ENCODE measurements at places on chromosomes 5 and 9.
A peak's percentile ranks its signal among the peaks of the same experiment; 100 is the strongest.

GRCh38 chr9:96486386-96487028 is 36.5 kb downstream of the HABP4 start:
- DNase-seq = peak; percentile 40
- H3K4me3 ChIP-seq = no peak overlapping the region
- no peaks in the 10 kb centered on the region for H3K36me3 ChIP-seq
- no peaks in the 10 kb centered on the region for H3K27me3 ChIP-seq
- no peak overlapping the region for H3K27ac ChIP-seq
- H3K4me1 ChIP-seq = peaks cover 14% of the 10 kb centered on the region

GRCh38 chr9:126215486-126215885 is 111.1 kb upstream of the MVB12B start:
- no peaks in the 10 kb centered on the region for H3K4me1 ChIP-seq
- no peaks in the 10 kb centered on the region for H3K27me3 ChIP-seq
- DNase-seq = no peak
- no peak overlapping the region for H3K4me3 ChIP-seq
- no peaks in the 10 kb centered on the region for H3K36me3 ChIP-seq

DNA sequence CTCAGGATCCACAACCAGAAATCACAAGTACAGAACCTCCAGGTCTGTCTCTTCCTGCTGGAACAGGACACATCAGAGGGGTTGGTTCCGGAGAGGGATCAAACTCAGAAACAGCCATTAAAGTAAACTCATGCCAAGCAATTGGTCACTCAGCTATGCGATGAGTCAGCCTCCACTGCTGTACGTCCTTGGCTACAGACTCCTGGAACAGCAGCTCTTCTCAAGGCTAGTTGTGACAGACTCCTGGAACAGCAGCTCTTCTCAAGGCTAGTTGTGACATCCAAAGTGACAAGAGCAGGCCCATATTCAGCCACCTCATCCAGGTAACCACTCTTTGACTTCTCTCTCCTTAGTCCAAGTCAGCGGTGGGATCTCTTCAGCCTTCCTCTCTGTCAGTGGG is at the start of gene SPINK13:
Gene SPINK13 (plus strand): TSS at position 229 of the 400 bp plus-strand sequence. CDS start 1,279 bp downstream, outside the sequence.
- no peak within 1 kb of the TSS for H3K4me3 ChIP-seq
- H3K4me1 ChIP-seq = no peaks in the 10 kb centered on the region
- no peaks in the 10 kb centered on the region for H3K36me3 ChIP-seq
- peak; percentile 24 for DNase-seq
- H3K27me3 ChIP-seq = no peaks in the 10 kb centered on the region
- no peak within 1 kb of the TSS for H3K27ac ChIP-seq

DNA sequence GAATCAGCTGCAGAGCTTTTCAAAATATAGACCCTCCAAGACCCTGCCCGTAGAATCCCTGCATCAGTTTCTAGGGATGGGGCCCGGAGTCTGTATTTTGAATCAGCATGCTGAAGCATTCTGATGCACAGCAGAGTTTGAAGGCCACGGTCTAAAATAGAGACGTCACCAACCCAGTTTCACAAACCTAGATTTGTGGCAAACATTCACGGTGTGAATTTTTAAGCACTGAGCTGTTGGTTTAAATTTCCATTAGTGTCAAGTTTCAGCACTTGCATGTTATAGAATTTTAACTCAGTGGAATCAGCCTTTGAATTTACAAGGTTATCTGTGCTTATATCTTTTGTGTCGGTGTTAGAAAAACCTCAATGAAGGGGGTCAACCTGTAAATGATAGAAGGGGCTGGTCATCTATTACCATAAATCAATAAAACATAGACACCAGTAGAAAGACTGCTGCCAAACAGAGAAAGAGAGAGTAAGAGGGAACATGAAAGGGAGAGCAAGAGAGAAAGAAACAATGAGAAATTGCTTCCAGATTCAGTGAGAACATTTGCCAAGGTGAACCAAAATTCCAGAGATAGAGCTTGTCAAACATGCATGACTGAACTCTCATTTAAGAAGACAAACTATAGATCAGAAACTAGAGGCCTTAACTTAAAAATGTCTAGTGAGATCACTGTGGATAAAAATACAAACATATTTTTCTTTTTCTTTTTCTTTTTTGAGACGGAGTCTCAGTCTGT is 414.9 kb downstream of the ZSWIM6 start:
- H3K27me3 ChIP-seq = no peaks in the 10 kb centered on the region
- no peaks in the 10 kb centered on the region for H3K4me1 ChIP-seq
- H3K36me3 ChIP-seq = no peaks in the 10 kb centered on the region
- H3K4me3 ChIP-seq = no peak overlapping the region

- no peaks in the 10 kb centered on the region for H3K36me3 ChIP-seq
- H3K4me1 ChIP-seq = peaks cover 30% of the 10 kb centered on the region
- DNase-seq = no peak
- H3K4me3 ChIP-seq = no peak overlapping the region
Observed at GRCh38 chr5:143354025-143354424, 49.5 kb downstream of the NR3C1 start.

GRCh38 chr5:33482335-33482734 is 41.6 kb downstream of the TARS1 start:
- no peaks in the 10 kb centered on the region for H3K36me3 ChIP-seq
- H3K4me1 ChIP-seq = no peaks in the 10 kb centered on the region
- H3K4me3 ChIP-seq = no peak overlapping the region
- DNase-seq = no peak
- H3K27ac ChIP-seq = no peak overlapping the region
- H3K27me3 ChIP-seq = no peaks in the 10 kb centered on the region

DNA sequence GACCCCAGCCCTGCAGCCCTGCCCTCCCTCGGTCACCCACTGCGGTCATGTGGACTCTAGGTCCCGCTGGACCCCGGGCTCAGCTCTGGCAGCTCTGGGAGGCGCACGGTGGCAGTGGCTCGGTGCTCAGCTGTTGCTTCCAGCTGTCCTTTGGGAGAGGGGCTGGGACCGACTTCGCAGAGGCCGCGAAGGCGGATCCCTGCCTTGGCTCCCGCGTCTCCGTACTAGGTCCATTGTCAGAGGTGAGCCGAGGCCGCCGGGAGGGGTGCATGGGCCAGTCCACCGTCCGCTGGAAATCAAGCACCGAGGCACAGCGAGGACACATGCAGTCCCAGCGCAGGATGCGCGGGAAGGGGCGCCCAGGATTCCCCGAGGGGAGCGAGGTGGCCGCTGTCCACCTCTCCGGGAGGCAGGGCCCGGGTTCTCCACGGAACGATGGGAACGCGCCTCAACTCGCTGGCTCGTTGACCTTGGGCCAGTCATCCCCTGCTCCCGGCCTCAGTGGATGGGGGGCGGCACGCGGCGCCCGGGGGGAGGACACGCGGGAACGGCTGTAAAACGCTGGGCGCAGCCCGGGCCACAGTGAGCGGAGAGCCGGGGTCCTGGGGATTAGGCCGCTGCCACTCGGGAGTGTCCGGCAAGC is 732 bp downstream of the GBGT1 start:
- H3K4me1 ChIP-seq = peaks cover 2% of the 10 kb centered on the region
- peak overlapping the region; percentile 83 for H3K4me3 ChIP-seq
- DNase-seq = no peak
- H3K27me3 ChIP-seq = no peaks in the 10 kb centered on the region
- H3K36me3 ChIP-seq = no peaks in the 10 kb centered on the region
- no peak overlapping the region for H3K27ac ChIP-seq

- H3K27ac ChIP-seq = no peak overlapping the region
- H3K36me3 ChIP-seq = no peaks in the 10 kb centered on the region
- DNase-seq = no peak
- no peaks in the 10 kb centered on the region for H3K27me3 ChIP-seq
- no peak overlapping the region for H3K4me3 ChIP-seq
- no peaks in the 10 kb centered on the region for H3K4me1 ChIP-seq
Observed at GRCh38 chr9:24912767-24913166, 367.1 kb upstream of the IZUMO3 start.

- H3K4me3 ChIP-seq = no peak overlapping the region
- no peaks in the 10 kb centered on the region for H3K36me3 ChIP-seq
- no peaks in the 10 kb centered on the region for H3K27me3 ChIP-seq
- no peak for DNase-seq
- no peak overlapping the region for H3K27ac ChIP-seq
- no peaks in the 10 kb centered on the region for H3K4me1 ChIP-seq
Observed at GRCh38 chr5:171031977-171032376, 170.2 kb downstream of the RANBP17 start.

DNA sequence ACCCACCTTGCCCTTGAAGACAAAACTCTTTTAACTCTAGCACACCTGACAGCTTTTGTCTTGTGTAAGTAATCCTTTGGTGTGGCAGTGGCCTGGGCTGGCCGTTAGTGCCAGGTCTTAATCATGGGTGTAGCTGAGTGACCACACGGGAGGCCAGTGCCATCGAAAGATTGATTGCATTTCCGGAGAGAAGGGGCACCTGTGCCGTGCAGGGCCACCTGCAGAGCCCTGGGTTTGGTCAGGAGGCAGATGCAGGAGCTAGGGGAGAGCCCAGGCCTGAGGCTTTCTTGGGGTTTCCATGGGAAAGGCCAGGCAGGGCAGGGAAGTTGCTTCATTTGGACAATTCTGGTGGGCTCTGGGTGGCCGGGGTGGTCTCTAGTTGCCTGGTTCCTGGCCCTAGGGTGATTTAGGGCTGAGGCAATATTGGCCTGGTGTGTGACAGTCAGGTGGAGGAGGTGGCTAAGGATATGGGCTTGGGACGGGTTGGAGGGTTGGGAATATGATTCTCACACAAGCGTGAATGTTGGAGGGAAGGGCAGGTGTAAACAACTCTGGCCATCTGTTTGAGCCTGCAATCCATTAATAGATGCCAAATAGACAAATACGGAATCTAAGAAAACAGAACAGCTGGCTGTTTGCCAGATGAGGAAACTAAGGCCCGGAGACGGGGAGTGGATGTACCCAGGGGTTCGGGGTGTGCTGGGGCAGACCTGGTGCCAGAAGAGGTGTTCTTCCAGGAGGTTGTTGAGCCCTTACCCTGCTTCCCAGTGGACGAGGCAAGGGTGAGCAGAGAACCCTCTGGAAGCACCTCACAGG is 4.6 kb downstream of the DBH start:
- no peaks in the 10 kb centered on the region for H3K27me3 ChIP-seq
- H3K27ac ChIP-seq = no peak overlapping the region
- DNase-seq = no peak
- H3K4me3 ChIP-seq = no peak overlapping the region

DNA sequence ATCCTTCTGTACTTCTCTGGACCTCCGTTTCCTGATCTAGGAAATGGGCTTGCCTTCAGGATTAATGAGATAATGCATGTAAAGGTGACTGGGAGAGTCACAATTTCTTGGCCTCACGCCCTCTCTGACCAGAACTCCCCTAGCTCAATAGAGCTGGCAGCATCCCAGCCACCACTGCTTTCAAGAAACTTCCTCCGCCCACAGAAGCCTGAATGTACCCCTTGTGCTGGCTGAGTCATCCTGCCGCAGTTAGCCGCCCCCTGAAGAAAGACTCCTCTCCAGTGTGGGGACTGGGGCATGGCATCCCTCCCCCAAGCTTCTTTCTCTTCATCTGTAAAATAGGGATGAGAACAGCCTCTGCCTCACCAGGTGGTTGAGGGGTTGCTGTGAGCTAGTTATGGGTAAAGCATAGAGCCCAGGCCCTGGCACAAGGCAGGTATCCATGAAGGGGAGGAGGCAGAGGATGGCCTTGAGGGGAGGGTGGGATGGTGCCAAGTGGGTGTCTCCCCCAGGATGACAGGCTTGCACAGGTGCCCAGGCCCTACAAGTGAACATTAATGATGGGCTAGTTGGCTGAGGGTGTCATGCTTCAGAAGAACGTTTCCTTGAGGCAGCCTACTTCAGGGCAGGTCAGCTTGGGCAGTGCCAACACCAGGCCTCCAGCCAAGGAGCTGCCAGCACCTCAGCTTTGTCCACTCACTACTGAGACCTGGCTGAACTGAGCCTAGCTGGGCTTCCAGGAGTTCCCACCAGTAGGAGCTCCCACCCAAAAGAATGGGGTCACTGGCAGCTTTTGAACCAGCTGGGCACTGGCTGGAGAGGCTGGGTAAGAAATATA is 3.4 kb downstream of the PDLIM4 start:
- H3K4me1 ChIP-seq = no peaks in the 10 kb centered on the region
- H3K4me3 ChIP-seq = no peak overlapping the region
- DNase-seq = no peak

DNA sequence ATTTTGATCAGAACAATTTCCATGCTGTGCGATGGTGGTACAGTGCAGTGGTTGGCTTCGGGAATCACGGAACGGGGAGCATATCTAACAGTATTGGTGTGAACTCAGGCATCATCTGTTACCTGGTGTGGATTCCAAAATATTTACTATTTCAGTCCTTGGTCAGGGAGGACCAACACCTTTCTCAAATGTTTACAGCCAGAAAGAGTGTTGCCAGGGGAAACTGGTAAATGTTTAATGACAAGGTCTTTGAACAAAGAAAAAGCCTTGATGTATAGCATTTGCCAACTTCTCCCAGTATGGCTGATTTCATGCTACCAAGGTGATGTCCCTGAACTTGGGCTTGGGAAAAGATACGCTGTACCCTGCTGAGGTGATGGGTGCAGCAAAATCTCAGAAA is 145.6 kb upstream of the POC5 start:
- H3K4me3 ChIP-seq = no peak overlapping the region
- no peaks in the 10 kb centered on the region for H3K4me1 ChIP-seq
- no peaks in the 10 kb centered on the region for H3K27me3 ChIP-seq
- no peak overlapping the region for H3K27ac ChIP-seq
- DNase-seq = no peak

DNA sequence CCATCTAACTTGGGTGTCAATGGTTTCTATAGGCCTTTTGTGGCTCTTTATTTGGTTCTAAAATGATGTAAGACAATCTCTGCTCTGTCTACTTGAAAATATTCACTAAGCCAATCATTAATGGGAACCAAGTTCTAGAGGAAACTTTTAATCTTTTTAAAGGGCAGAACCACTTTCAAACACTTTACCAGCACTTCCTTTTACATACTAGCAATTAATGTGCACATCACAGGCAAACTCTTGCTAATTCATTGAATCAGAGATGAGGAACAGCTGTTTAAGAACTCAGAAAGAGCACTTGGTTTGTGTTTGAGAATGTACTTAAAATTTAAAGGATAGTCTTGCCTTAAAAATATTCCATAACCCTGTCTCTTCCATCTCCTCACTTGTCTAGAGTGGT is 83.4 kb downstream of the PAPPA start:
- H3K4me1 ChIP-seq = no peaks in the 10 kb centered on the region
- no peak overlapping the region for H3K27ac ChIP-seq
- no peak for DNase-seq

- H3K27me3 ChIP-seq = no peaks in the 10 kb centered on the region
- H3K4me1 ChIP-seq = no peaks in the 10 kb centered on the region
- DNase-seq = no peak
- H3K4me3 ChIP-seq = no peak overlapping the region
Observed at GRCh38 chr5:161258438-161258837, 288.1 kb downstream of the GABRB2 start.

- H3K4me1 ChIP-seq = no peaks in the 10 kb centered on the region
- H3K4me3 ChIP-seq = no peak overlapping the region
- no peaks in the 10 kb centered on the region for H3K36me3 ChIP-seq
- H3K27me3 ChIP-seq = no peaks in the 10 kb centered on the region
Observed at GRCh38 chr5:176633598-176633997, 3.1 kb downstream of the EIF4E1B start.

GRCh38 chr5:43209060-43209459 is 17.0 kb downstream of the NIM1K start:
- no peaks in the 10 kb centered on the region for H3K27me3 ChIP-seq
- no peak overlapping the region for H3K4me3 ChIP-seq
- no peaks in the 10 kb centered on the region for H3K4me1 ChIP-seq
- H3K27ac ChIP-seq = no peak overlapping the region
